Nucleus accumbens (tissue), 56 donors: ENCODE measurements at places on chromosomes 2 and 18.

DNA sequence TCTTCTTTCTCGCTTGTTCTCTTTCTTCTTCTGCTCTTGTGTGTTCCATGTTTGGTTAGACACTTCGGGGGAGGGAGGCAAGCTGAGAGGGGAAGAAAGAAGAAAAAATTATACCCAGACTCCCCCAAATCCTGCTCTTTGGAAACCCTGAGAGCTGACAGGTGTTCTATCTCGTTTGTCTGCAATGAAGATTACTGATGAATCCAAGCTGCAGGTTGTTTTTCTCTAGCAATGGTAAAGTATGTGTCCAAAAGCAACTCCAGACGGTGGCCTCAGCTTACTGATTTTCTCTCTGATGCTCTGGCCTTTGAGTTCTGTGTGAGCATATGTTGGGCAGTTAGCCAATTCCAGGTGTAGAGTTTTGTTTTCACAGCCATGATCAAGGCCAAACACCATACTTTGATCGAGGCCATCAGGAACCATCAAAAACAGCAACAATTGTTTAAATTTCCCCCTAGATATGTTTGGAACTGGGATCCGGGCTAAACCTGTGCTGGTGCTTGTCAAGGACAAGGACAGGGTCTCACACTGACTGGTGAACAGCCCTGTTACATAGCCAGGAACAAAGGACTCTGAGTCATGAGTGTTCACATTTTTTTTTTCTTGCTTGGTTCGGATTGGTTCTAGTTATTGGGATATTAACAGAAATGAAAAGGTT lies 142.0 kb downstream of the PRKCE start:
- DNase-seq: no peak

GRCh38 chr18:50687491-50687890 lies 127.6 kb downstream of the MAPK4 start:
- no peak for DNase-seq

DNA sequence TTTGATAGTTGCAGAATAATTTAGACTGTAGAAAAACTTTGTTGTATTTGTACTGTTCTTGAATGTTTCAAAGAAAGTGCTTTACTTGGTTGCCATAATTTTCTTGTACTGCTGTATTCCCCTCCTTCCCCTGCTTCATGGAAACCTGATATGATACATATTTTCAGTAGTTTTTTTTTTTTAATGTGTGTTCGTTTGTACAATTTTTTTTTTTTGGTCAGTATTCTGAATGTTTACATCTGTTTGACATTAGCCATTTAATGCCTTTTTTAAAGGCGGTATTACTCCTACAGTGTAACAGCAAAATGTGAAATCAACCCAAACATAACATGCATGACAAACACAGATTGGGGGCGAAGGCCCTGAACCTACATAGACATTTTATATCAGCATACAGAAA lies 172.3 kb downstream of the ASXL3 start:
- no peak for DNase-seq

DNA sequence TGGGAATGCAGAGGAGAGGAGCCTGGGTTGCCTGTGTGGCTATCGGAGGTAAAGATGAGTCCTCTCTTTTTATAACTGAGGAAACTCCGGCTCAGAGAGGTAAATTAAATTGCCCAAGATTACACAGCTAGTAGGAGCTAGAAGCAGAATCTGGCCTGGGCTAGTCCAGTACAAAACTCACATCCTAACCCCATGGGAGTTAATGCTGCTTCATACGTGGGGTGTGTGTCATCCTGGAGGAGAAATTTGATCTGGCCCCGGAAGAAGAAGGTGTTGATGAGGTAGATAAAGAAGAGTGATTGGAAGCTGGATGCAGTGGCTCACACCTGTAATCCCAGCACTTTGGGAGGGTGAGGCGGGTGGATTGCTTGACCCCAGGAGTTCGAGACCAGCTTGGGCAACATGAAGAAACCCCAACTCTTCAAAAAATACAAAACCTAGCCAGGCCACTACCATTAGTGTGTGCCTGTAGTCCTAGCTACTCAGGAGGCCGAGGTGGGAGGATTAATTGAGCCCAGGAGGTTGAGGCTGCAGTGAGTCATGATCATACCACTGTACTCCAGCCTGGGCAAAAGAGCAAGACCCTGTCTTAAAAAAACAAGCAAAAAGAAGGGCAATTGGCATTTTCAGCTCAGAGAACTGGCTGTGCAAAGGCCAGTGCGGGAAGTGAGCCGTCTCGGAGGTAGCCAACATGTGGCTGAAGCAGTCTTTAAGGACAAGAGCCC lies 33.7 kb downstream of the CTIF start:
- DNase-seq: no peak

GRCh38 chr18:10051877-10052631 lies 138.2 kb downstream of the VAPA start:
- DNase-seq: peak; percentile 69

DNA sequence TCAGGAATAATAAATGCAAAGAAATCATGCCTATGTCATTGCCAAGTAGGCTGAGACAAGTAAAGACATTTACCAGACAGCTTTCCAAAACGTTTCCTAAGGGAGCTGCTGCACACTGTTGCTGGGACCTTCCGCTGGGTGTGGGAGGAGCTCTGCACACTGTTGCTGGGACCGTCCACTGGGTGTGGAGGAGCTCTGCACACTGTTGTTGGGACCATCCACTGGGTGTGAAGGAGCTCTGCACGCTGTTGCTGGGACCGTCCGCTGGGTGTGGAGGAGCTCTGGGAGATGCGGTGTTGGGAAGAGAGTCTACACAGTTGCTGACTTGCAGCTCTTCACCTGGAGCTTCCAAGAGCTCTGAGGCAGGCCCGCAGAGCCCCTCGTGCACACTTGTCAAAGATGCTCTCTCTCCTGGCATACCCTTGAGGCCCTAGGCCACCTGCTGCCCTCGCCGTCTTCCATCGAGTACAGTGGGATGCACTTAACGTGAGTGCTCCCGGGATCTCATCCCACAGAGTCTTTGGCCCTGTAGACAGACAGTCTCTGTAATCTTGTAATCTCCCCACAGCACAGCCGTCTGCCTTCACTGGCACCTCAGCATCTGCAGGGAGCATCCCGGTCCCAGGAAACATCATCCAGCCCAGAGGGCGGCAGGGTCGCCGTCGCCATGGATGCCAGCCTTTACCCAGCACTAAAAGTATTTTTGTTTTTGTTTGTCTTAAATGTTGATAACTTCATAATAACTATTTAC lies 51.4 kb downstream of the TRAPPC12 start:
- no peak for DNase-seq

- no peak for DNase-seq
These were observed 357.1 kb downstream of the NRXN1 start for GRCh38 chr2:50674876-50675275.

- DNase-seq: no peak
These were observed 122.9 kb downstream of the FAM210A start for GRCh38 chr18:13603304-13604019.

GRCh38 chr2:2101924-2102323 lies 229.2 kb downstream of the MYT1L start:
- DNase-seq: no peak

DNA sequence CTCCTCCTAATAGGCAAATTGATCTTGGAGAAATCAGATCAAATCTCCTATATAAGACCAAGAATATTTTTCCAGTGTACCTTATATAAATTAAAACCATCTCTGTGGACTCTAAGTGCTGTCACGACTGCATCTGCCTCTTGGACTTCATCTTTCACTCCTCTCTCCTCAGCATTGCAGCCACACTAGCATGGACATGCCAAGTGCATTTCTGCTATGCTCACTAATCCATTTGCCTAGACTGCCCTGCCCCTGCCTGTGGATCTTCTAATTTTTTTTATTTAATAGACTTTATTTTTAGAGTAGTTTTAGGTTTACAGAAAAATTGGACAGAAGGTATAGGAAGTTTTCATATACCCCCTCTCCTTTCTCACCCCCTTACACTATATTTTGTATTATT lies 146.7 kb upstream of the VWC2L start:
- no peak for DNase-seq

DNA sequence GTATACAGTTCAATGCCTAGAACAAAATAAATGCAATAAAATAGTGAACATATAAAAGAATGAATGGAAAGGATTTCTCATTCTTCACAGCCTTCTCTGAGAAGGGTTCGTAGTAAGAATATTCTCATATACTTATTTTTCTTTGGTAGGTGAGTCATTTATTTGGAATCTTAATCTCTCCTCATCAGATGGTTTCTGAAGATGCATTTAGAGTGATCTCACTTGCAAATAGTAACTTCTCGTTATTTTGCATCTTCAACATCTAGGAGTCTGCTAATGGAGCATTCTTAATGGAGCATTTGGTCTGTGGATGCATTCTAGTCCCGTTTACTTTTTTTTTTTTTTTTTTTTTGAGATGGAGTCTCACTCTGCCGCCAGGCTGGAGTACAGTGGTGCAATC lies 3.9 kb downstream of the UBXN4 start:
- DNase-seq: no peak

- DNase-seq: no peak
These were observed 193.1 kb downstream of the SMAD2 start for GRCh38 chr18:47737198-47737830.

- DNase-seq: no peak
These were observed 39.6 kb downstream of the INHBB start for GRCh38 chr2:120385355-120386127.

GRCh38 chr2:123101434-123101833 lies 923.7 kb upstream of the CNTNAP5 start:
- DNase-seq: no peak

GRCh38 chr2:119147776-119148715 lies 10.5 kb downstream of the C1QL2 start:
- DNase-seq: no peak

- no peak for DNase-seq
These were observed 81.4 kb upstream of the SMAD7 start for GRCh38 chr18:49032189-49032584.

GRCh38 chr2:109062859-109063700 lies 65.9 kb upstream of the SH3RF3 start:
- DNase-seq: no peak

GRCh38 chr2:232230560-232230959 lies 148.0 kb upstream of the ALPP start:
- no peak for DNase-seq

DNA sequence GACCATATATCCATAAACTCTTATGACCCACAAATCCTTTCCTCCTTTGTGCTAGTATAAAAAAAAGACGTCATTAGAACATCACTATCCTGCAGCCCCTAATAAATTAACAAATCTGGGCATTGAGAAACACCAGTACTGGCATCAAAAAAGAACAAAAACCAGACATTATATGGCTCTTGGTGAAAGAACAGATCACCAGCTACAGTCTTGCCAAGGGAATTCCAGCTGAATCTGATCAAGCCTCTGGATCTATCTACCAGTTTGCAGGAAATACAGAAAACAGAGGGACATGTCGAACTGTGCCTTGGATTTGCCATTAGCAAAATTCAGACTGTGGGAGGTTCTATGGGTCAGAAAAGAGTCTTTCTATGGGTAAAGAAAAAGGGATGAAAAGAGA lies 93.7 kb upstream of the DDX18 start:
- no peak for DNase-seq

GRCh38 chr2:235526166-235526565 lies 32.3 kb downstream of the AGAP1 start:
- no peak for DNase-seq

- DNase-seq: no peak
These were observed 19.0 kb downstream of the INO80C start for GRCh38 chr18:35478520-35479435.

DNA sequence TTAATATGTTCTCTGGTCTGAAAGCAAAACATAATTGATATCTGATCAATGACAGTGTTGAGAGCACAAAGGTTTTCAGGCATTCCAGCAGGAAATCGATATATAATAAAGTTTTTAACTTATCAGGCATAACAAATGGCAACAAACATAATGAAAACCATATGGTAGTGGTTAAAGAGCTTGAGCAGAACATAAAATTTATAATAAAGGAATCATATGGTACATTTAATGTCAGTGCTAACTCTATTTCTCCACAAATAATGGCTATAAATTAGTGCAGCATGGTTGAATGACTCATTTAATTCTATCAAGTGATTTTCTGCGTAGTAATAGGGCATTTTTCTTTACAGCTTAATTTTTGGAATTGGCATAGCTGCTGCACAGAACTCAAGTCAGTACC lies 306.2 kb downstream of the FSIP2 start:
- DNase-seq: no peak

GRCh38 chr2:215594766-215595165 lies 158.9 kb upstream of the FN1 start:
- DNase-seq: no peak

DNA sequence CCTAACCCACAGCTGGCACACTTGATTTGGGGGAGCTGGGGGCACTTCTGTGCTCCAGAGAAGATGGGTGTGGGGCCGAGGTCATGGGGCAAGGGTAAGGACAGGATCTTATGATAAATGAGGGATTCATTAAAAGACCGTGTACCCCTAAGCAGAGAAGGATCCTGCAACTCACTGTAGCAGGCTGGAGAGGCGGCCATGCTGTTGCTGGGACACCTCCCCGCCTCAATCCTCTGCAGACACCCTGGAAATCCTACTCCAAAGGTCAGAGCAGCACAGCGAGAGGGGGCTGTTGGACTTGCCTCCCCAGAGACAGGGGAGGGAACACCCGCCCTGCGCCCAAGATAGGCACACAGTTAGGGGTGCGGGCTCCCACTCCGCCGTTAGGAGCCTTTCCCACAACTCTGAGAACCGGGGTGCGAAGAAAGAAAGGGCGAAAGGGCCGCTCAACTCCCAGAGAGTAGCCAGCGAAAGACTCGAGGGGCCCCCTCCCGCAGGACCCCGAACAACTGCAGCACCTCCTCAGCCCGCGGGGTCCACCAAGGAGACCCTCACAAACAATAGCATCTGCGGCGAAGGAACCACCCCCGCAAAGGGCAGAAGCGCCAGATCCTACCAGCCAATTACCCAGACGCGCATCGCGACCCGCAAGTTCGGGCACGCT lies 1.4 kb downstream of the PARD6G start:
- DNase-seq: no peak

DNA sequence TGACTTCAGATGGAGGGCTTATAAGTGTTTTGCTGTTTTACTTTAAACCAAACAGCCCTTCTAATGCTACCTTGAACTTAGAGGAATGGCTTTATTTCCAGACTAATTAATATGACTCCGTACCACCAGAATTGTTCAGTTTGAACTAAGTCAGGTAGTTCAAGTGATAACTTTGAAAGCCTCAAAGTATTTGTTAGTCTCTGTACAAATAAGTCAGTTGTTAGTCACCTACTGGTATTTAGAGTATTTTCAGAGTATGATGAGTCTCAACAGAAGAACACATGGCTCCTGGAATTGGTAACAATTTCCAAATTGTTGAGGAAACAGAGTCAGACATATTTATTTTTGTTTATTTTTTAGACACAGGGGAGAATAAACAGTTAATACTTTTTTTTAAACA lies 381.8 kb upstream of the NRXN1 start:
- DNase-seq: no peak

DNA sequence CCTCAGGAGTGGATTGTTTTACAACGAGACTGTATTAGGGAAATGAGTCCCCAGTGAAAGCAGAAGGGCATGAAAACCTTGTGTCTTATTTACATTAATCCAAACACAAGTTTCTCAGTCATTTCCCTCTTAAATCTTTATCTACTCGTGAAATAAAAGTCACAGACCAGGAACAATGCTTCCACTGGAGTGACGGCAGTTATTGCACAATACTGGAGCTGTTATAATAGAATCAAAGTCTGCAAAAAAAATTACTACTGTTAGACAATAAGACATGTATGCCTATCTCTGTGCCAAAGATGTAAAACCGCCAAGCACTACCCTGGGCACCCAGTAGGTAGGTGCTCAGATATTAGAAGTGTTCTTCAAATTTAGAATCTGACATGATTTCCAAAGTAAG lies 375.5 kb downstream of the ZNF521 start:
- no peak for DNase-seq
